ENCODE measurements at places on chromosomes 5 and 9.

DNA sequence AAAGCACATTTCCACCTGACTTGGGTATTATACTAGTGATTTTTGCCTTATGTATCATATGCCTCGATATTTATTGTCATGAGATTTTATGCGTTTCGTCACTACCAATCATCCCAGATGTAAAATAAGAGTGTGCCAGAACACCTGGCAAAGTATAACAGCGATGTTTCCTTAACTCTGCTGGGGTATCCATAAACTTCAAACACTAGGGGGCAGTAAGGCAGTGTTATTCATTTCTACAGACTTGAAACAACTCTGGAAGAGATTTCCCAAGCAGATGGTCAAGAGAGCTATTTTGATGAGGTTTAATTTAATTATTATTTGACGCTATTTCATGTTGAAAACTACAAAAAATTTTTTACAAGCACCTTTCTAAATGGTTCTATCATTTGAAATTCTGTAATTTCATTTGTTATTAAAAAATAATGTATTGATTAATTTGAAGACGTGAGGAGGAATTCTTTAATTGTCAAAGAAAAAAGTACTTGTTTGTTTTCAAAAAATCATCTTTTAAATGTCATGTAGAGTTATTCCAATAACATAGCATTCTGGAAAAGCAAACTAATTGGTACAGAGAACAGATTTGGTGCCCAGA is 388.5 kb upstream of the CTNND2 start:
- peak; percentile 17 for DNase-seq

DNA sequence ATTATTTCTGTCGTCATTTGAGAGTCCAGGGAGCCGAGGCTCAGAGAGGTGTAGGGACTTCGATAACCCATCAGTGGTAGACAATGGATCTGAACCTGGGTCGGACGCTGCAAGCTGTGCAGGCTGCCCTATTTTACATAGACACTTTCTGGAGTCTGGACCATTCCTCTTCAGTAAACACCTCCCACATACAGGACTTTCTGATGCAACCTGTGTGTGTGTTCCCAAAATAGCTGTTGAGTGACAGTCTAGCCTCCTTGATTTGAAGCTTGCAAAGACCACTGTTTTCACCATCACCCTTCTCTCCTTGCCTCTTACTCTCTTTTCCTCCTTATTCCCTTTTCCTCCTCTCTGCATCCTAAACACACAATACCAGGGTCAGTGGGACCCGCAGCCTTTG is 30.7 kb downstream of the CFAP77 start:
- no peak for DNase-seq

DNA sequence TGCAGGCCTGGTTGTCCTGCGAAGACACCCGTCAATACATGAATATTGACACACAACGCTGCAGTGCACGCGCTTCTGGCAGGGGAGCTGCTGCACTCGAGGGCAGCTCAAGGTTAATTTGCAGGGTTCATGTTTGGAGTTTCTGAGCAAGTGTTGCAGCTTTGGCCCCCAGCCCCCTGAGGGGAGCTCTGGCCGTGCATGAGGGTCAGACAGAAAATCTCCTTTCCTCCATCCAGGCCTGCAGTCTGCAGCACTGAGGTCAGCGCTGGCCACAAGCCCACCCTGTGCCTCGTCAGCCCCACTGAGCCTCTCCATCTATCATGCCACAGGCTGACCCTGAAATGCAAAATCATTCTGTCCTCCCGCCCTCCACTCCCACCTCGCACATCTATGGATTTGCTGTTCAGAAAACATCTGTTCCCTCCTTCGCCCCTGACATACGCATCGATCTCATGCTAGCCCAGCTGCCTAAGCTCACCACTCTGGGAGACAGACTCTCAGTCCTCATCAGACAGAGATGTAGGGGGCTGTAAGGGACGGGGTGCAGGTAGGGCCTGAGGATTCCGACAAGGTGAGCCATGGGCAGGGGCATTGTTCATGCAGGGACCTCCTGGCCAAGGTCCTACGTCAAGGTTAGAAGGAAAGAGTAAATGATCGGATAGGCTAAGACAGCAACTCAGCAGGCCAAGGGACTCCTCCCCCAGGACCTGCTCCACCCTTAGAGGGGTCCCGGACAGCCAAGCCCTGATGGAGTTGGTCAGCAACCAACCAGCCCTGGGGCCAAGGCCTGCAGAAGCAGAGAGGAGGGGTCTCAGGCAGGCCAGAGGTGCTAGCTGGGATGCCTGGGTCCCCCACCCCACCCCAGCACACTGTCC is 125.1 kb downstream of the KCNIP1 start:
- DNase-seq, result no peak

GRCh38 chr5:72937517-72938061 is 18.3 kb upstream of the FCHO2 start:
- no peak for DNase-seq

DNA sequence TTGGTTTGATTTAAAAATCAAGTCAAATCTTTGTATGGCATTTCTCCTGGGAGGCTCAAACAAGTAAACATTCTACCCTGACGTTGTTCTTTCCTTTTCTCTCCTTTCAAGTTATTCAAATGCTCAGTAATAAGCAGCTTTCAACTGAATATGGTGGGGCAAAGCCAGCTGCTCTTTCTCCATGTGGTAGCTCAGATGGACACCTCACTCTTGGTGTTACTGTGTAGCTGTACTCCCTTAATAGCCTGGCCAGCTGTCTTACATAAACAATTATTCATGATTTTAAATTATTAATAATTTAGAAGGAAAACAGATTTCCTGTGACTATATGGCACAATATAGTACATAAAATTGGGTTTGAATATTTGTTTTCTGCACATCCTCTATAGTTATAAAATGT is 165.2 kb downstream of the PDE4D start:
- no peak for DNase-seq

DNA sequence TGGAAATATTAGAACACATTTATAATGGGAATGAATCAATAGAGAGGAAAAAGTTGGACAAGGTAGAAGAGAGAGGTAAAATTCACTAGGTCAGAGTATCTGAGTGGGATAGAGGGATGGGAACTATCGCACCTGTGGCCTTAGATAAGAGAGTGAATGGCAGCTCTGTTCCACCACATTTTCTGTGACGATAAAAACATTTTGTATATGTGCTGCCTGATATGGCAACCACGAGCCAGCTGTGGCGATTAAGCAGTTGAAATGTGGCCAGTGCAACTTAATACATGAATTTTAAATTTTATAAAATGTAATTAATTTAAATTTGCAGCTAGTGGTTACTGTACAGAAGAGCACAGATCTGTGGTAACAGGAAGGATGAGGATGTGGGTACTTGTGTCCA is 46.7 kb downstream of the ZNF354A start:
- DNase-seq, result no peak

DNA sequence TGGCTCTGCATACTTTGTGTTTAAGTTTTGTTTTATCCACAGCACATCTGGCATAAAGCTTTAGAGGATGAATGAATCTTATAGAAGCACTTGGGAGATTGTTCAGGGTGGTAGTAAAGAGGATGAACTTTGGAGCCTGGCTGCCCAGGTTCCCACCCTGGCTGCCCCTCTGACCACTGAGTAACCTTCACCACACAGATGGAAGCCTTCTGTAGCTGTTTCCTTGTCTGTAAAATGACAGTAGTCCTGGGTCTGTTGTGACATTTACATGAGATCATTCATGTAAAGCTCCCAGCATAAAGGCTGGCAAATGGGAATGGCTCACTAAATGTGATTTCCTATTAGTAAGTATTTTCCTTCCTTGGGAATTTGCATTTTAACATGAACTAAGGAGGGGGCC is 85.7 kb upstream of the FAM169A start:
- DNase-seq, result no peak

GRCh38 chr5:61496446-61496845 is 164.4 kb downstream of the ZSWIM6 start:
- no peak for DNase-seq

DNA sequence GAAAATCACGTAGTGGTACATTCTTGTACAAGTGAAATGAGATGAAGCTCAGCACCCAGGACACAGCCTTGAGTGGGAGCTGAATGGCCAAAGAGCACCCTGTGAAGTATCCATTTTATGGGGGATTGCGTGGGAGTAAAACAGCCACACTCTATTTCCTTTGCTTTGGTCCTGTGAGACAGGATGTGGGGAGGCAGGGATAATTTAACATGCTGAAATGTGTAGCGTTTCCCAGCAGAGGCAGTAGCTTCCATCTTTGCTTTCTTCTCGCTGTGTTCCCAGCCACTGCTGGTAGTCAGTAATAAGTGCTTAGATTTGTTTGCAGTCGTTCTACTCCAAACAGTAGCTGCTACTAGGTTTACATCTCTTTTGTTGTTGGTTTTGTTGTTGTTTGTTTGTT is 4.4 kb downstream of the IL31RA start:
- peak; percentile 8 for DNase-seq

- DNase-seq, result peak; percentile 15
Observed at GRCh38 chr9:14924230-14925219, 14.3 kb upstream of the FREM1 start.

GRCh38 chr5:146399481-146399880 is 47.7 kb upstream of the TCERG1 start:
- DNase-seq, result no peak

DNA sequence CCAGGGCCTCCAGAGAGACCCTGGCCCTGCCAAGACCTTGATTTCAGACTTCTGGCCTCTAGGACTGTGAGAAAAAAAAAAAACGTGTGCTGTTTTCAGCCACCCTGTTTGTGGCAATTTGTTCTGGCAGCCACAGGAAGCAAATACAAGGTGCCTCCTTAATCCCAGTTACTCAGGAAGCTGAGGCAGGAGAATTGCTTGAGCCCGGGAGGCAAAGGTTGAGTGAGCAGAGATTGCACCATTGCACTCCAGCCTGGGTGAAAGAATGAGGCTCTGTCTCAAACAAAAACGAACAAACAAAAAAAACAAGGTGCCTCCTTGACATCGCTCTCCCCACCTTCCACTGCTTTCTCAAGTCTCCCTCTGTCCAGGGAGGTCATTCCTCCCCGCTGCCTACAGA is 98.0 kb downstream of the GABBR2 start:
- DNase-seq, result no peak

- no peak for DNase-seq
Observed at GRCh38 chr9:131559421-131560000, 14.2 kb downstream of the PRRT1B start.

DNA sequence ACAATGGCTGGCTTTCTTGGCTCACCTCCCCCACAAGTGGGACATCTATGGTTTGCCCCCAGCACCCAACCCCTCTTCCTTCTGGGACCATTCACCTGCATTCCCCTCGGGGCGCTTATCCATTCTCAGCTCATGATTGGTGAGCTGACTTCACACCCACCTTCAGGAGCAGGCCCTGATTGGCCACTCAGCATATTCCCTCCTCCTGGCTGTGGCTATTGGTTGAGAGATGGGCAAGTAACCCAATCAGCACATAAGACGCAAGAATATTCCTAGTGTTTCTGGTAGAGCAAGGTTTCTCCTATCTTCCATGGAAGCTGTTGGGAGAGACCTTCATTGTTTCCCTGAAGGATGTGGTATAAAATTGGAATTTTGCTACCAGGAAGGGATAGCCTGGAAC is 22.7 kb upstream of the UNC5A start:
- DNase-seq, result no peak

DNA sequence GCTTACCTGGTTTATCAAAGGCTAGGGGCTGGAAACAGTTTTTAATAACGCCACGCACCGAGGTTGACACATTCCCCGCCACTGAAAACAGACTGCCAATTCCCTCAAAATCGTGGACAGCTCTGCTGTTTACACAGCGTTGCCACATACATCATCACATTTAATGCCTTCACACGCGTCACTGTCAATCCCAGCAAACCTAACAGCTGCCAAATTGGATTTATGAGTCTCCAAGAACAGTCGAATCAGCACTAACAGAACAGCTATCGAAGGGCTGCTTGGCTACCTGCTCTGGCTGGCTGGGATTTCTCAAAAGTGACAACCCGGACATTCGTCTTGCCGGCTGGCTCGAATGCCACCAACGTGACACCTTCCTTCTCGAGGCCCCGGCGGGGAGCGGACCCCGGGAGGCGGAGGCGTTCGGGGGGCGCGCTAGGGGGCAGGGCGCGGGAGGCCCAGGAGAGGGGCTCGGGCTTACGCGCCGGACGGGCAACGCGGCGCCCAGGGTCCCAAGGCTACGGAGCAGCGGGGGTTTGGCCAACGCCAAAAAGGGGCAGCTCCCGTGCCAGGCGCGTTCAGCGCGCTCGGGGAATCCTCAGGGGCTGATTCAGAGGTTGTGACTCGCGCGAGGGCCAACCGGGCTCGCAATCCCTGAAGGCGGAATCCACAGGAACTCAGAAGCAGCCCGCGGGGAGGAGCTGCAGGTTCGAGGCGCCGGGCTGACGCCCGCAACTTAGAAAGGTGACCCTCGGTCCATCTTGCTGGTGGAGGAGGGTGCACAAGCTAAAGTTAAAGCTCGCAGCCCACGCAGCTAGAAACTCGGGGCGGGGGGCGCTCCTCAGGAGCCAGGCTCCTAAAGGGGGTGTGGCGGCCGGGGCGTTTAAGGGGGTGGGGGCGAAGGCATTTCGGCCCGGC is 1.2 kb downstream of the CDC14B start:
- peak; percentile 30 for DNase-seq

DNA sequence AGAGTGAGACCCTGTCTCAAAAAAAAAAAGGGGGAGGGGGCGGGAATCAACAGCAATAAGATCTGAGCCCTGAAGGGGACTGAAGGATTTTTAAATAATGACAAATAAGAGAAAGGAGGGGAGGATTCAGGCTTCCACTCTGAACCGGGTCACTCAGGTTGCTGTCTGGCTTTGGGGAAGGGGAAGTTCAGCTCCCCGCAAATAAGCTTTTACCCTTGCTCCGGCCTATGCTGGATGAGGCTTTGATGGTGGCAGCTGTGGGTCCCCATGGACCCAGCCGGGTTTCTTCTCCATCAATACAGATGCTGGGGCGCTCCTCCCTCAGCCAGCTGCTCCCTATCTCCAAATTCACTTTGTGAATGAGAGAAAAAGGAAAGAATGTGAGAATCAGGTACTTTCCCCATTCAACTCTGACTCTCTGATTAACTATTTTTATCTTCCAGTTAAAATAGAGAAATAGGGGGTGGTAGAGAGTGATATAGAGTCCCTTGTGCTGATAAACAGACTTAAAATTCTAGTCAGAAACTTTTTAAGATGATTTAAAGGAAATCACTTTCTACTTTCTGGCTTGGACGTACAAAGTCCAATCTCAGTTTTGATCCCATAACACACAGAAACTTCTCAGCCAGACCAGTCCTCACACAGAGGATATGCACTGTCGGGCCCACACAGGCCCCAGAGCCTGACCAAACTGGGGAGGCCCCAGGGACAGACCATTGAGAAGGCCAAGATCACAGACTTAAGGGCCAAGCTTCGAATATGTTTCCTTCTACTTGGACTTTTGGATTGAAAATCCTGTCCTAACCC is 39.6 kb downstream of the C5orf15 start:
- DNase-seq, result no peak

- peak; percentile 95 for DNase-seq
Observed at GRCh38 chr5:87120518-87121303, 147.0 kb upstream of the RASA1 start.

GRCh38 chr5:59487772-59488729 is 405.5 kb downstream of the PDE4D start:
- no peak for DNase-seq

GRCh38 chr9:133882849-133883755 is 109.0 kb downstream of the VAV2 start:
- no peak for DNase-seq

- DNase-seq, result no peak
Observed at GRCh38 chr5:97955450-97955849, 772.4 kb upstream of the RIOK2 start.
